Fibroblast of gingiva (primary cell): ENCODE measurements at places on chromosomes 13 and 19.
A peak's percentile ranks its signal among the peaks of the same experiment; 100 is the strongest.

- no peak for DNase-seq
Observed at GRCh38 chr19:50377051-50377461, 799 bp downstream of the NR1H2 start.

DNA sequence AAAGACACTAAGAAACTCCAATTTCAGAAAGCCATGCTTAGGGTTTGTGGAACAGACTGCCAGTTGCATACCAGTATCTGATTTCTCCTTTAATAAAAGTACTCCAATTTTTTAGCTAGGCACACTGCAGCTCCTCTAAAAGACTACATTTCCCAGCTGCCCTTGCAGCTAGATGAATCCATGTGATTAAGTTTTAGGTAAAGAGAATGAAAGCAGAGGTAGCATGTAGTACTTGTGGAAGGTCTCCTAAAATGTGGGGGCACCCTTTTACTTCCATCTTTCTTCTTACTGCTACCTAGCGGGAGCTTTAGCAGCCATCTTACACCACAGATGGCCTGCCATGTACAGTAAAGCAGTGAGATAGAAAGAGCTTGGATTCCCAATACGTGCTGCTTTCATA is 33.0 kb upstream of the TSC22D1 start:
- DNase-seq = no peak

- no peak for DNase-seq
Observed at GRCh38 chr13:37144661-37145060, 39.2 kb upstream of the CSNK1A1L start.

DNA sequence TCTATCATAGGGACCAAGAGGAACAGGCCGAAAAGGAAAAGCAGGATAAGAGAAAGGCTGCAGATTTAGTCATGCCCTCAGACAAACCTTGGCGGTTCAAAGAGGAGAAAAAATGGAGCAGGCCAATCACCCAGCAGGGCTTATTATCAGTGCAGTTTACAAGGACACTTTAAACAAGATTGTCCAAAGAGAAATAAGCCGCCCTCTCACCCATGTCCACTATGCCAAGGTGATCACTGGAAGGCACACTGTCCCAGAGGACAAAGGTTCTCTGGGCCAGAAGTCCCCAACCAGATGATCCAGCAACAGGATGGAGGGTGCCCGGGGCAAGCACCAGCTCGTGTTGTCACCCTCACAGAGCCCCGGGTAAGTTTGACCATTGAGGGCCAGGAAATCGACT is 8.3 kb upstream of the REX1BD start:
- DNase-seq = no peak

- DNase-seq = peak; percentile 82
Observed at GRCh38 chr13:101258071-101258470, 158.2 kb downstream of the NALCN start.

DNA sequence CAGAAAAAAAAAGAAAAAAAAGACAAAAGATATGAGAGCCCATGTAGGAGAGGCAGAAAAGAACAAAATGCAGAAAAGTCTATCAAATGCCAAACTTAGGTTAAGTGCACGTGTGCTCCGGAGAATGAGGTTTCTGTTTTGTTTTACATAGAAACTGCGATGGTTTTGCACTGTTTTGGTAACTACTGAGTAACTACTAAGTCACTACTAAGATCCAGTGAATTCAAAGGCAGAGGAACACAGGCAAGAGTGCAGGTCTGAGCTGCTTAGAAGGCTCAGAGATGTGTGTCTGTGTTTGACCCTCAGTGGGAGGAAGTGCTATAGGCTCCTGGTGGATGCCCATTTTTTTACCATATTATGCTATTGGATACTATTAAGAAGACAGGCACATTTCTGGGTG is 299.3 kb downstream of the NDFIP2 start:
- DNase-seq = no peak

- no peak for DNase-seq
Observed at GRCh38 chr19:49704888-49705642, 14.1 kb downstream of the CPT1C start.

DNA sequence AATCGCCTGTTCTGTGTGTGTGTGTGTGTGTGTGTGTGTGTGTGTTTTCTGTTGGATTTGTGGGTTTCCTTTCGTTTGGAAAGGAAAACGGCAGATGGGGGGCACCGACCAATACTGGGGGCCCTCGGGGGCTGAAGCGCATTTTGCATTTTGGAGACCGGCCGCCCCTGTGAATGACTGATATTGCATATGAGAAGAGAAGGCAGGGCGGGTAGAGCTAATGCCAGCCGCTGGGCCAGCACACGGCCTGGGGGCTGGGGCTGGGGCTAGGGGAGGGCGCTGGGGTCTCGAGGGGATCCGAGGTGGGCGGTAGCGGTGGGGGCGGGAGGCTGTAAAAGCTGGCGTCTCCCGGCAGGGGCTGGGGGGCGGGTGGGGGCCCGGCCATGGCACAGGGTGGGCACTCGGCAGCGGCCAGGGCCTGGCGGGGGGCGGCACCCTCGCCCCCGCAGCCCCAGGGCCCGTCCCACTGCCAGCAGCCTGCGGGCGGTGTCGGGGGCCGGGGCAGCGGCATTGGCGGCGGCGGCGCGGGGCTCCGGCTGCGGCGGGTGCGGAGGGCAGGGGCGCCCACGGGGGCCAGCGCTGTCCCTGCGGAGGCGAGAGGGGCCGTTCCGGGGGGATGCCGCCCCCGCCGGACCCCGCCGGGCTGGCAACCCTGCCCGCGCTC is 11.2 kb downstream of the ANO8 start:
- no peak for DNase-seq

- DNase-seq = peak; percentile 93
Observed at GRCh38 chr13:59111751-59112171, 1052.0 kb downstream of the DIAPH3 start.

DNA sequence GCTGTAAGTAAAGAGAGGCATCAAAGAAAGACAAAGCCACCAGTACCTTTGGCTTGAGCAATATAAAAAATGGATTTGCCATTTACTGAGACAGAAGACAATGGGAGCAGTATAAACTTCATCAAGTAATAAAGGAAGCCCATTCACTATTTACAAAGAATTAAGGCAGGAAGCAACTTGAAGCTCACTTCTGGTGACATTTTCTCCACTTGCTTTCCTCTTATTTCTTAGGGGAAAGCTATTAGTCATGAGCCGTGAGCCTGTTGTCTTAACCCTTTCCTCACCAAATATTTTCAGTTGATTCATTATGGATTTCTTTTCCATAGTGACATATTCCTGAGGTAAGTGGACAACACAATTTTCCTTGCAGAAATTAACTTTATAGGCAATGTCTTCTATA is 156.8 kb downstream of the DNAJC3 start:
- DNase-seq = no peak
